ENCODE measurements at places on chromosomes 4 and X. TPM values are rescaled to one million over a fixed set of nuclear protein-coding genes. Genes with fewer than 3 reads are reported as not detected.
A peak's percentile ranks its signal among the peaks of the same experiment; 100 is the strongest.

DNA sequence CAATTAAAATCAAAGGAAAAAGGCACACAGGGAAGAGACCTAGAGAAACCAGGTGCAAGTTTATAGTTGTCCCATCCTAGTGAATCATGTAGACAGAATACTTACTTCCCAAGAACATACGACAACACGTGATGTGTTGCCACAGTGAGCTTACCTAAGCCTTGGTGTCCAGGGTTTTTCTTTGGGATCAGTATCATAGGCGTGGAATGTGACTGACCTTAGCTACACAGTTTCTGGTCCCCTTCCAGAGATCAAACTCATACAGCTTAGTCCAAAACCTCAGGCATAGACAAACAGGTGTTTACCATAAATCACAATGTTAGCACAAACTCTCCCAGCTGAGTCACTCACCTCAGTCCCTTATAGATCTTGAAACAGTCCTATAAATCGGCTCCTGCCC lies 17.7 kb downstream of the SLC25A31 start:
- H3K27ac ChIP-seq: no peak overlapping the region
- no peak overlapping the region for H3K4me3 ChIP-seq
- no peaks in the 10 kb centered on the region for H3K36me3 ChIP-seq
- DNase-seq: no peak
- no peaks in the 10 kb centered on the region for H3K4me1 ChIP-seq

DNA sequence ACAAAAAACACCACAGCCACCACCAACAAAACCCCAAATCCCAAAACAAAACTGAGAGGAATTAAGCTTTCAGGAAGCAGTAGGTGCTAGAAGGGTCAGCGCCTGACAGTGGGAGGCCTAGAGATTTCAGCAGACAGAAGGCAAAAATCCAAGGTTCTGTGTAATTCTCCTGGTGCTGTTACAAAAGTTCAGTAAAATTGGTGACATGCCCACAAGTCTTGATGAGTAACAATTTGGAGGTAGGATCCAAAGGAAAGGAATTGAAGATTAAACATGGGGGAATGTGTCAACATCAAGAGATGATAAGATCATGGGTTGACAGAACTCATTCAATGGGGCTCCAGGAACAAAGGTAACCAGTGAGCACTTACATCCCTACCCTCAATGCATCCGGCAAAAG lies 653.8 kb upstream of the CPEB2 start:
- no peak overlapping the region for H3K27ac ChIP-seq
- H3K27me3 ChIP-seq: no peaks in the 10 kb centered on the region
- DNase-seq: no peak
- no peaks in the 10 kb centered on the region for H3K4me1 ChIP-seq
- no peak overlapping the region for H3K4me3 ChIP-seq

GRCh38 chr4:148574502-148574901 lies 132.3 kb upstream of the NR3C2 start:
- no peak overlapping the region for H3K4me3 ChIP-seq
- no peak overlapping the region for H3K27ac ChIP-seq
- H3K27me3 ChIP-seq: no peaks in the 10 kb centered on the region
- H3K36me3 ChIP-seq: no peaks in the 10 kb centered on the region

DNA sequence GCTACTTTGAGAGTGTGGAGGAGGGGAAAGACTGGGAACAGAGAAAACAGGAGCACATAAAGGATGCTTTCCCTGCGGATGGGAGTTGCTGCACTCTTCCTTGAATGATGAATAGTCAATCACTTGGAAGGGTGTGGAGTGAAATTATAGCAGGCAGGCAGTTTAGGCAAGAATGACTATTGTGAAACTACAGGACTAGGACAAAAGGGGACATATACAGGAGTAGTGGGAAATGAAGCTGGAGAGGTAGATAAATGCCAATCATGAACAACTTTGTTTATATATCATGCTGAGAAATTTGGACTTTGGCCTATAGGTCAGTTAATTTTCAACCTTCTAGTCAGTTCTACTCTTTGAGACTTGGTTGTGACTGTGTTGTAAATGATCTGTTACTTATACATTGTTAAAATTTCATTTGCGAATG lies 76.9 kb downstream of the PAQR3 start:
- no peak for DNase-seq
- no peak overlapping the region for H3K27ac ChIP-seq
- no peaks in the 10 kb centered on the region for H3K4me1 ChIP-seq
- no peaks in the 10 kb centered on the region for H3K27me3 ChIP-seq

DNA sequence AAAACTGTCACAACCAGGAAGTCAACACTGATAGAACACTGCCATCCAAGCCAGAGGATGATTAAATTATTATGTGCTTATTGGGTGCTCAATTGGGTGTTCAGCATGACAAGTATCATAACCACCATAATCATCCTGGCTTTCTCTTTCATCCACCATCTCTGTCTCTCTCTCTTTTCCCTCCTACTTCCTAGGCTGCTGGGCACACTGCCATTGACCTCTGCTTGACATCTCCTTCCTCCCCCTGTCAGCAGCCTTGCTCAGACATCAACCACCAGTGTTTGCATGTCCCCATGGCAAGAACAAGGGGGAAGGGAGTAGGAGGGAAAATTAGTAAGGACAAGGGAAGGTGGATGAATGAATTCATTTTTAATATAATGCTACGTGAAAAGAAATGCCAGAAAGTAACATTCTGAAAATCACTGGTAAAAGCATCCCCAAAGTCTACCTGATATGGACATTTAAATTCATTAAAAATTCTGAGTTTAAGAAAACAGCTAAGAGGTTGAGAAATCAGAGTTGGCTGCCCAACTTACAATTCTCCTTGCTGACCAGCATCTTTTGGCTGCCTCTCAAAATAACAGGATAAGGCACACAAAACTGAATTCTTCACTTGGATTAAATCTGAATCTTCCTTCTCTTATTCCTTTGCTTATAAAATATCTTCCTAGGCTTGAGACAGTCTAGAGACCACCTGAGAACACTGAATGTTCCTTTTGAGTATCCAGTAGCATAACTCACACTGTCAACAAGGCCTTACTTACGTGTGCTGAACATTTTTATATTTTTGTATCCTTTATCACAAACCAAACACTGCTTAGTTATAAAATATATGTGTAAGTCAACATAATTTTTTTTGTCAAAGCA lies 48.5 kb downstream of the SNCA start:
- H3K27ac ChIP-seq: no peak overlapping the region
- no peaks in the 10 kb centered on the region for H3K4me1 ChIP-seq
- H3K27me3 ChIP-seq: no peaks in the 10 kb centered on the region
- H3K36me3 ChIP-seq: no peaks in the 10 kb centered on the region
- H3K4me3 ChIP-seq: no peak overlapping the region

DNA sequence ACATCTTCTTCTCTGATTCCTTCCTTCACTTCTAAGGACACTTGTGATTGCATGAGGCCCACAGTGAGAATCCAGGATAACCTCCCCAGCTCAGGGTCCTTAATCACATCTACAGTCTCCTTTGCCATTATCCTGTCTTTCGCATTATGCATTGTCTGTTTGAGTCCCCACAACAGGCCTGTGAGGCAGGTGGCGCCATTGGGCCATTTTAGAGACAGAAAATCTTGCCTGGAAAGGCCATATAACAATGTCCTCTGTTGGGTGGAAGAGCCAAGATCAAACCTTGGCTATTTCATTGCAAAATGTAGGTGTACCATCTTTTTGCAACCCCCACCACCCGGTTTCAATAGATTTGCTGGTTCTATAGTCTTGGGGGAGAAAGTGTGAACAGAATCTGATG lies 11.8 kb upstream of the DCUN1D4 start:
- peak; percentile 36 for DNase-seq
- H3K4me1 ChIP-seq: no peaks in the 10 kb centered on the region

GRCh38 chr4:1082215-1083182 lies 30.9 kb downstream of the RNF212 start:
- no peak overlapping the region for H3K4me3 ChIP-seq
- H3K27ac ChIP-seq: no peak overlapping the region
- no peaks in the 10 kb centered on the region for H3K36me3 ChIP-seq
- peaks cover 9% of the 10 kb centered on the region for H3K27me3 ChIP-seq

GRCh38 chr4:137674066-137674465 lies 141.8 kb upstream of the PCDH18 start:
- H3K4me1 ChIP-seq: no peaks in the 10 kb centered on the region
- DNase-seq: no peak
- no peaks in the 10 kb centered on the region for H3K27me3 ChIP-seq
- no peaks in the 10 kb centered on the region for H3K36me3 ChIP-seq
- no peak overlapping the region for H3K4me3 ChIP-seq
- no peak overlapping the region for H3K27ac ChIP-seq

DNA sequence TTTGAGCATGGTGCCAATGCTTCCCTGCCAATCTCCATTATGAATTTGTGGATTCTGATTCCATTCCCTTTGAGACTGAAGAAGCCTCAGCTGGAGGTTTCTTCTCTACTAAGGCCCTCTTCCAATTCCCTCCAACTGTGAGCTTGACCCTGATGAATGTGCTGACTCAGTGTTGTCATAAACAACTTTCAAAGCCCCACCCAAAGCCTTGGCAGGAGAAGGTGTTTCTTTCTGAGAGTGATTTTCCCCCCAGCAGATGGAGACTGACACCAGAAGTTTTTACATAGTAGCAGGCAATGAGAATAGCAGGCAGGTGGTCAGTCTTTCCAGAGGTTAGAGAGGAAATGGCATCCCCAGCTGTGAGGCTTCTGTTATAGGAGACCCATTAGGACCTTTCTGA lies 53.1 kb downstream of the OCRL start:
- H3K4me1 ChIP-seq: peaks cover 5% of the 10 kb centered on the region
- H3K27ac ChIP-seq: peak overlapping the region; percentile 14
- no peaks in the 10 kb centered on the region for H3K27me3 ChIP-seq
- no peaks in the 10 kb centered on the region for H3K36me3 ChIP-seq
- no peak for DNase-seq
- no peak overlapping the region for H3K4me3 ChIP-seq

GRCh38 chr4:85402371-85402770 lies 72.6 kb upstream of the ARHGAP24 start:
- no peak for DNase-seq
- no peaks in the 10 kb centered on the region for H3K36me3 ChIP-seq
- H3K4me1 ChIP-seq: no peaks in the 10 kb centered on the region
- no peaks in the 10 kb centered on the region for H3K27me3 ChIP-seq
- H3K27ac ChIP-seq: no peak overlapping the region

- no peaks in the 10 kb centered on the region for H3K27me3 ChIP-seq
- H3K36me3 ChIP-seq: no peaks in the 10 kb centered on the region
- no peak overlapping the region for H3K4me3 ChIP-seq
- DNase-seq: no peak
- H3K27ac ChIP-seq: no peak overlapping the region
Observed at GRCh38 chr4:93730251-93730650, 98.3 kb upstream of the ATOH1 start.

- no peaks in the 10 kb centered on the region for H3K36me3 ChIP-seq
- DNase-seq: no peak
- no peaks in the 10 kb centered on the region for H3K4me1 ChIP-seq
- no peak overlapping the region for H3K4me3 ChIP-seq
- H3K27me3 ChIP-seq: no peaks in the 10 kb centered on the region
Observed at GRCh38 chrX:15744181-15744867, 6.3 kb downstream of the CA5B start.

DNA sequence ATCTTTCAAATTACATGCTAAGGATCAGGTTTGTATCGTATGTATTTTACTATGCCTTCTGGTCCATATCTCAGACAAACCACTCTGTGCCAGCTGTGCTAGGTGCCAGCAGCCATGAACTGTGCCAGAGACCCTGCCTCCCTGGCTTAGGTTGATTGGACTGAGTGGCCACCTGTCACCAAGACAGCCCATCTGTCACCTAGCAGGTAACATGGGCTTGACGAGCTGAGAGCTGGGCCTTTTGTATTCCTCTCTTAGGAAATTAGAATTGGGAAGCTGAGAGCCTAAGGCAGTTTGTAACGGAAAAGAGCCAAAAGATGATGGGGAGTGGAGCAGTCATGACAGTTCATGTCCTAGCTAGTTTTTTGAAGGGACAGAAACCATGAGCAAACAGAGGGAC lies 42.5 kb downstream of the TMEM164 start:
- H3K27me3 ChIP-seq: no peaks in the 10 kb centered on the region
- no peak for DNase-seq
- no peak overlapping the region for H3K4me3 ChIP-seq
- no peak overlapping the region for H3K27ac ChIP-seq

GRCh38 chrX:12962041-12962504 lies 12.8 kb upstream of the TMSB4X start:
- H3K27me3 ChIP-seq: no peaks in the 10 kb centered on the region
- H3K4me3 ChIP-seq: no peak overlapping the region
- no peaks in the 10 kb centered on the region for H3K36me3 ChIP-seq
- H3K4me1 ChIP-seq: peaks cover 4% of the 10 kb centered on the region

- H3K4me1 ChIP-seq: no peaks in the 10 kb centered on the region
- no peak for DNase-seq
- peaks cover 32% of the 10 kb centered on the region for H3K36me3 ChIP-seq
- H3K27ac ChIP-seq: no peak overlapping the region
- no peak overlapping the region for H3K4me3 ChIP-seq
- H3K27me3 ChIP-seq: no peaks in the 10 kb centered on the region
Observed at GRCh38 chr4:1239141-1239949, 9.6 kb downstream of the CTBP1 start.

DNA sequence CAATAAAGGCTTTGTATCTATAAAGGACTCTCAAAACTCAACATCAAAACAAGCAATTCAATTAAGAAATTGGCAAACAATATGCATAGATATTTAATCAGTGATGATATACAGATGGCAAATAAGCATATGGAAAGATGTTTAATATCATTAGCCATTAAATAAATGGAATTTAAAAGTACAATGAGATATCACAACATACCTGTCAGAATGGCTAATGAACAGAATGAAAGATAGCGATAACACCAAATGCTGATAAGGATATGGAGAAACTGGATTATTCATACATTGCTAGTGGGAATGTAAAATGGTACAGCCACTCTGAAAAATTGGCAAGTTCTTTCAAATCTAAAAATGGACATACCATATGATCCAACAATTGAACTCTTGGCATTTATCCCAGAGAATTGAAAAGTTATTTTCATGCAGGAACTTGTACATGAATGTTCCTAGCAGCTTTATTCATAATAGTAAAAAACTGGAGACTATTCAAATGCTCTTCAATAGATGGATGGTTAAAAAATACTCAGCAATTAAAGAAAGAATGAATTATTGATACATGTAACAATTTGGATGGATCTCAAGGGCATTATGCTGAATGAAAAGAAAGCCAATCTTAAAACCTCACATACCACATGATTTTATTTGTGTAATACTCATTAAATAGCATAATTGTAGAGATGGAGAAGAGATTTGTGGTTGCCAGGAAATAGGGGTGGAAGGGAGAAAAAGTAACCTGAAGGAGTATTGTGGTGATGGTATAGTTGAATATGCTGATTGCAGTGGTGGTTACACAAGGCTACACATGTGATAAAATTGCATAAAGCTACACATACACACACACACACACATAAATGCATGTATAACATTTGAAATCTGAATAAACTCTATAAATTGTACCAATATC lies 45.9 kb upstream of the ALG13 start:
- H3K36me3 ChIP-seq: no peaks in the 10 kb centered on the region
- H3K27me3 ChIP-seq: no peaks in the 10 kb centered on the region

The SAGE1 gene
- not detected for total RNA-seq

The DRP2 gene
- total RNA-seq: 0.64 TPM

The PHF8 gene
- 28.0 TPM for total RNA-seq

The F8A2 gene
- not detected for total RNA-seq
